Endothelial cell of coronary artery (primary cell): ENCODE measurements at places on chromosomes 1 and 21. TPM values are rescaled to one million over a fixed set of nuclear protein-coding genes. Genes with fewer than 3 reads are reported as not detected.

ST6GALNAC3 gene
- 23.7 and 41.8 TPM in 2 replicates for total RNA-seq

DCDC2B gene
- not detected in 2 replicates for total RNA-seq

DMBX1 gene
- total RNA-seq = not detected in 2 replicates

CHI3L1 gene
- total RNA-seq = 0.09 TPM in 1 of 2 replicates, not detected in the other

RRP1B gene
- total RNA-seq = 24.6 and 28.8 TPM in 2 replicates

KCNE2 gene
- not detected in 2 replicates for total RNA-seq

PRAMEF18 gene
- total RNA-seq = not detected in 2 replicates

SPRR1B gene
- total RNA-seq = not detected in 2 replicates

TACSTD2 gene
- 0.18 and 13.5 TPM in 2 replicates for total RNA-seq

MIXL1 gene
- not detected in 2 replicates for total RNA-seq
